Activated T-helper 1 cell treated with anti-CD3 and anti-CD28 coated beads, Interleukin-12 subunit alpha, Interleukin-12 subunit beta, Interleukin-2, Interleukin-4 antibody, amounts not matched to agents 30 ng/mL and 10 ng/mL and 1 ng/mL, durations not matched to agents 14 hours and 24 hours and 36 hours (primary cell): ENCODE measurements at places on chromosomes 4 and X.

GRCh38 chr4:84495118-84495793 lies 3.8 kb downstream of the NKX6-1 start:
- H3K4me1 ChIP-seq = peaks cover 9% of the 10 kb centered on the region
- DNase-seq = no peak
- H3K4me3 ChIP-seq = no peak overlapping the region
- H3K36me3 ChIP-seq = peaks cover 3% of the 10 kb centered on the region

GRCh38 chr4:82491251-82491960 lies 61.0 kb downstream of the ENOPH1 start:
- peaks cover 2% of the 10 kb centered on the region for H3K36me3 ChIP-seq
- H3K27me3 ChIP-seq = no peaks in the 10 kb centered on the region
- no peaks in the 10 kb centered on the region for H3K4me1 ChIP-seq
- no peak overlapping the region for H3K4me3 ChIP-seq

DNA sequence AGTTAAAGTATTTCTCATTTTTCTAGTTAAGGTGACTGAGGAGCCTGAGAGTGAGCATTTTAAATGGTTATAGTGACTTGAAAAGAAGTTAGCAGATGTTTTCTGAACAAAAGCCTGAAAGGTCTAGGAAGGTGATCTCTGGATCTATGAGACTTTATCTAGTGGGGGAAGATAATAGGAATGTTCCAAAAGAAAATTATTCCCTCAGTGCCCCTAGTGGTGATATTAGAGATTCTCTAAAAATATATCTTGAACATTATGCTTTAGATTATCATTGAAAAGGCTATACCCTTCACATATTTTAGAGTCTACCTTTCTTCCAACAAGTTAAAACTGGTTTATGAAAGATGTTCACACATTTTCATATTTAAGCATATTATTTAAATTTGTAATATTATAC lies 69.0 kb upstream of the SPANXN1 start:
- no peaks in the 10 kb centered on the region for H3K4me1 ChIP-seq
- H3K27me3 ChIP-seq = no peaks in the 10 kb centered on the region
- H3K36me3 ChIP-seq = no peaks in the 10 kb centered on the region
- H3K27ac ChIP-seq = no peak overlapping the region
- H3K4me3 ChIP-seq = no peak overlapping the region

DNA sequence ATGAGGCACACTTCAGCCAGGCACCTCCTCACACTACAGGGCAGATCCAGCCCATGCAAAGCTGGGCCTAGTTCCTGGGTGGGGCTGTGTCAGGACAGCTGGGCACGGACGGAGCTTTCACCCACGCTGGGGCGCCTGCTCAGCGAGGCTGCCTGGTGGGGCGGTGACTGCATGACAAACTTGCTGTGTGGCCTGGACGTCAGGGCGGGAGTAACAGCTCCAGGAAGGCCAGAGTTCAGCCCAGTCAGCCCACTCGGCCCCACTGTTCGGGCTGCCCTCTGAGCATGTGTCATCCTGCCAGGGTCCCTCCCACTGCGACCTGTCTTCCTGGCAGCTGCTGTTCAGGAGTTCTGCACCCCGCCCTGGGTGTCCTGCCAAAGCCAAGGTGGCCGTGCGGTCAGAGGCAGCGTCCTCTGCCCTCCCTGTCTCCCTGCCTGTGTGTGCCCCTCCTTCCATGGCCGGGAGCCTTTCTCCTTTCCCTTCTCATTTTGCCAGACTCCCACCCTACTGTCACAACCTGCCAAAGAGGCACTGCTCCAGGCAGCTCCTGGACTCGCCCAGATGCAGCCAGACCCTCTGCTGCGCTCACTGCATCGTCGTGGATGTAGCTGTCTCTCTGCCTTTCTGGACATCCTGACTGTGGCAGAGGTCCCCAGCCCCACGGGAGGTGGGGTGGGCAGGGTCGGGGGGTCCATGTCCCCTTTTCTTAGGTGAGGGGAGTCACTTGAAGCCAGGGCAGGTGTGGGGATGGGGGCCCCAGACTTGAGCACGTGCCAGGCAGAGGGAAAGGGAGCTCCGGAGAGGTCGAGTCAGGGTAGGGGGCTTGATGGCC lies 33.0 kb upstream of the KIAA0232 start:
- H3K27me3 ChIP-seq = peaks cover 6% of the 10 kb centered on the region
- H3K36me3 ChIP-seq = no peaks in the 10 kb centered on the region
- H3K4me3 ChIP-seq = no peak overlapping the region
- H3K4me1 ChIP-seq = peaks cover 15% of the 10 kb centered on the region

DNA sequence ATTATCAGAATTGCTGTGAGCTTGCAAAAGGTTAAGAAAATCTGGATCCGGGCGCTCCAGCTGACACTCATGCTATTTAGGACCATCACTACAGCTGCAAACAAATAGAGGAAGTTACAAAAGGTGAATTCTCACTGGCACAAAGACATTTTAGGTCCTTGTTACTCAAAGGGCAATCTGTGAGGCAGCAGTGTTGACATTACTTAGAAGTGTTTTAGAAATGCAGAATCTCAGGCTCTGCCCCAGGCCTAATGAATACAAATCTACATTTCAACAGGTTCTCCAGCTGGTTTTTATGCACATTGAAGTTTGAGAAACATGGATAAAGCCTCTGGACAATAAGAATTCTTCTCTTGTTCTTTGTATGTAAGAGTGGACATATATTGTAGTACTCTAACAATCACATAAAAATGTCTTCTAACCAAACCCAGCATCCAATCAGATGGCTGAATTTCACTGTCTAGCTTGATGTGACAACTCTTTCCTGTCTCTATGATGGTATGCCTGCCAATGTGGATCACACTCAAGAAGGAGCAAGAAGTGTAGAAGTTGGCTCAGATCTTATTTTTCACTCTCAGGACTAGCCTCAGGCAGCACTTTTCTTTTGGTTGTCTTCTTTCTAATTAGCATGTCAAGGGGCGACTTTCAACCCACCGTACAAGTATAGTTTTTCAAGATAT lies 18.8 kb downstream of the SLC7A11 start:
- H3K27me3 ChIP-seq = no peaks in the 10 kb centered on the region
- peaks cover 6% of the 10 kb centered on the region for H3K36me3 ChIP-seq
- no peaks in the 10 kb centered on the region for H3K4me1 ChIP-seq
- no peak for DNase-seq

- no peaks in the 10 kb centered on the region for H3K36me3 ChIP-seq
- peaks cover 3% of the 10 kb centered on the region for H3K27me3 ChIP-seq
- no peak for DNase-seq
- no peak overlapping the region for H3K27ac ChIP-seq
- no peak overlapping the region for H3K4me3 ChIP-seq
These were observed 40.0 kb downstream of the CRLF2 start for GRCh38 chrX:1172496-1172895.
